ENCODE measurements at places on chromosomes 1 and 21. TPM values are rescaled to one million over a fixed set of nuclear protein-coding genes. Genes with fewer than 3 reads are reported as not detected.

DNA sequence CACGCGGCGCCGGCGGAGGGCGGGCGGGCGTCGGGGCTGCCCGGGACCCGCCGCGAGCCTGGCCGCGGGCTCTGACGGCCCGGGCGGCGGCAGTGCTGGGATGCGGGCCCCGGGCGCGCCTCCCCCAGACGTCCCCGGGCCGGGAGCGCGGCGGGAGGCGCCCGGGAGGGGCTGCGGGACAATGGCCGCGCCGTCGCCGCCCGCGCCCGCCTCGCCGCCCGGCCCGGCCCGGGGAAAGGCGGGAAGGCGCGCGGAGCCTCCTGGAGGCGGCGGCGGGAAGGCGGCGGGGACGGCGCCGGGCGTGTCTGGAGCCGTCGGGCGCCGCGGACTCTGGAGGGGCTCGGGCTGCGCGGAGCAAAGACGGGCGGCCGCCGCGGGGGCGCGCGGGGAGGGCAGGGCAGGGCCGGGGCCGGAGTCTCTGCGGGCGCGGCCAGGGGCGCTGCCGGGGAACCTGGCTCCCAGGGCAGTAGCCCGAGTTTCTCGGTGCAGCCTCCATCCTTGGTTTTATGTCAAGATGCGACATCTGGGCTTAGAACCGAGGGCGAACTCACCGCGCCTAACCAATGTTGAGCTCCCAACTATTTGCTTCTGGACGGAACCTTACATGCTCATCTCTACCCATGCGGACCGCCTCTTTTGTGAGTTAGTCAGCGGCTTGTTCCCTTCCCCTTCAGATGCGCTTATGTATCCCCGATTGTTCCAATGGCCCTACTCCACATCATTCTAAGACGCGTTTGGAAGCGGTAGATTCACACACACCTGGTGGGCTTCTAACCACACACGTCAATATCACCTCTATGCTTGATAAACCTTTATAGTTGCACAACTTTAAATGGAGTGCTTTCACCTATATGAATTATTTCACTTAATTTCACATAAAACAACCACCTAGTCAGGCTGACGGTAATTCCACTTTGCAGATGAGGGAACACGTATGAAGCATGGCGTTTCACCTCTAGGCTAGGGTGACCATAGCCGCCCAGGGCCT lies 651 bp downstream of the ZBTB8A start:
- DNase-seq = no peak
- H3K27me3 ChIP-seq = no peaks in the 10 kb centered on the region
- peak overlapping the region; percentile 57 for H3K4me3 ChIP-seq
- peak overlapping the region; percentile 56 for H3K27ac ChIP-seq
- H3K4me1 ChIP-seq = peaks cover 10% of the 10 kb centered on the region

- peaks cover 20% of the 10 kb centered on the region for H3K4me1 ChIP-seq
- H3K36me3 ChIP-seq = no peaks in the 10 kb centered on the region
- no peaks in the 10 kb centered on the region for H3K27me3 ChIP-seq
- no peak for DNase-seq
- no peak overlapping the region for H3K27ac ChIP-seq
- H3K4me3 ChIP-seq = no peak overlapping the region
Observed at GRCh38 chr1:43274125-43274803, 4.5 kb downstream of the TMEM125 start.

DNA sequence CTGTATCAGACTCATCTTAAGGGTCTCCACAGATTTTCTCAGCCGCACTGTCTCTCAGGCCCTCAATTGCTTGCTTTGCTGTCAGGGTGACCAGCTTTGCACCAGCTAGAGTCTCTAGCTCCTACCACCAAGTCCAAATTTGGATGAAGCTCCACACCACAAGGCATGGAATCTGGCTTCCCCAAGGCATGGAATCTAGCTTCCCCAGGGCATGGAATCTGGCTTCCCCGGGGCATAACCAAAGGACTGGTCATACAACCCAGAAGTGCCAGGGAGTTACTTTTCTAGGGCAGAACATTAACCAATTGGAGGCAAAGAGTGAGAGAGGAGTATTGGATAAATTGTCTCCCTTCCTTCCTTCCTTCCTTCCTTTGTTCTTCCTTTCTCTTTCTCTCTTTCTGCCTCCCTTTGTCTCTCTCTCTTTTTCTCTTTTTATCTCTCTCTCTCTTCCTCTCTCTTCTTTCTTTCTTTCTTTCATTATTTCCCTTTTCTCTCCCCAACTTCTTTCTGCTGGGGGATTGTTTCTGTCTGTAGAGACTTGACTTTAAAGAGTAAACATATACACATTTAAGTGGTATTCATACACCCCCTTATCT lies 76.9 kb upstream of the HAO2 start:
- no peak for DNase-seq
- H3K36me3 ChIP-seq = no peaks in the 10 kb centered on the region
- no peak overlapping the region for H3K27ac ChIP-seq
- no peak overlapping the region for H3K4me3 ChIP-seq
- no peaks in the 10 kb centered on the region for H3K4me1 ChIP-seq

DNA sequence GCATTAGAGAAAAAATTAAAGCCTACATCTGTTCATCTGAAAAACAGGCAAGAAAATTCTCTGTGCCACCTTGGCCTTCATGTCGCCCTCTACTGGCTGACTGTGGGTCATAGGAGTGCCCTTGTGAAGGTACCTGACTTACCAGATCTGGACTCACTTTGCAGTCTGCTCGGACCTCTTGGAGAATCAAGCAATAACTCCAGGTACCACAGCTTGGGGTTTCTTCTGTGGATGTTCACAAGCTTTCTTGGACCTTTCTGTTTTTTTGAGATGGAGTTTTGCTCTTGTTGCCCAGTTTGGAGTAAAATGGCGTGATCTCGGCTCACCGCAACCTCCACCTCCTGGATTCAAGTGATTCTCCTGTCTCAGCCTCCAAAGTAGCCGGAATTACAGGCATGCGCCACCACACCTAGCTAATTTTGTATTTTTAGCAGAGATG lies 2.4 kb upstream of the PRAMEF18 start:
- H3K4me1 ChIP-seq = no peaks in the 10 kb centered on the region
- H3K27me3 ChIP-seq = no peaks in the 10 kb centered on the region
- no peaks in the 10 kb centered on the region for H3K36me3 ChIP-seq
- H3K4me3 ChIP-seq = no peak overlapping the region

The VPS13D gene
- 48.1 TPM for total RNA-seq

DNA sequence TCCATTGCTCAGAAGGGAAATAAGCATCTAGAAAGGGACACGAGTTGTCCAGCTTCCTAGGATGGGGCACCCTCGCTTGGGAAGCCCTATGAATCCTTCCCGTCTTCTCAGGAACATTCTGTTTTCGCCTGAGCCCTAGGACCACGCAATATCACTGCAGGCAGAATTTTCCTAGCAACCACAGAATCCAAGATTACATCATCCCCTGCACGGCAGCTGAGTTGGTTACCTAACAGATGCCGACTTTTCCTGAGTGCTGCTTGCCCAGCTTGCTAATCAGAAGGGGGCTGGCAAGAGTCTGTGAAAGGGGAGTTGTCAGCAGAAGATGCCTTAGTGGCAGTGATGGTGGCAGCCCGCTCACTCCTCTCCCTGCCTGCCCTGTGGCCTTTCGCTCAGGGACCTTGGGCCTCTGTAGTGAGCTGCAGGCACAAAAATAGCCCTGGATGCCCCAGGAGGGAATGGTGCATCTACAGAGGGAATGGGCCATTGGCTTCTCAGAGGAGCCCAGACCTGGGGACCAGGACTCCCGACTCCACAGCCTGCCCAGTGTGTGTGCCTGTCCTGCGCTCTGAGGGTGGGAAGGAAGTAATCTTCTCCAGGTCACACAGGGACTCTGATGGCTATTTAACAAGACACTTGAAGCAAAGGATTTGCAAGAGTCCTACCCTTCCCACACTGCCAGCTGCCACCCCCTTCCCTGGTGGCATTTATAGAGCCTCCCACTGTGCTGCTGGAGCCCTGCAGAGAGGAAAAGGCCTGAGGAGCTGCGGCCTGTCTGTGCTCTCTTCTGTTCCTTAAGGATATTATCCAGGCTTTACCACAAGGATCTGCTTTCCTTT lies 28.9 kb upstream of the CLSTN1 start:
- peaks cover 8% of the 10 kb centered on the region for H3K4me1 ChIP-seq
- DNase-seq = peak; percentile 69
- H3K36me3 ChIP-seq = no peaks in the 10 kb centered on the region

The CACNA1S gene
- not detected for total RNA-seq

GRCh38 chr1:67850611-67851075 lies 17.4 kb upstream of the GNG12 start:
- no peaks in the 10 kb centered on the region for H3K4me1 ChIP-seq
- no peaks in the 10 kb centered on the region for H3K36me3 ChIP-seq
- H3K27ac ChIP-seq = no peak overlapping the region
- DNase-seq = peak; percentile 90
- no peak overlapping the region for H3K4me3 ChIP-seq

DNA sequence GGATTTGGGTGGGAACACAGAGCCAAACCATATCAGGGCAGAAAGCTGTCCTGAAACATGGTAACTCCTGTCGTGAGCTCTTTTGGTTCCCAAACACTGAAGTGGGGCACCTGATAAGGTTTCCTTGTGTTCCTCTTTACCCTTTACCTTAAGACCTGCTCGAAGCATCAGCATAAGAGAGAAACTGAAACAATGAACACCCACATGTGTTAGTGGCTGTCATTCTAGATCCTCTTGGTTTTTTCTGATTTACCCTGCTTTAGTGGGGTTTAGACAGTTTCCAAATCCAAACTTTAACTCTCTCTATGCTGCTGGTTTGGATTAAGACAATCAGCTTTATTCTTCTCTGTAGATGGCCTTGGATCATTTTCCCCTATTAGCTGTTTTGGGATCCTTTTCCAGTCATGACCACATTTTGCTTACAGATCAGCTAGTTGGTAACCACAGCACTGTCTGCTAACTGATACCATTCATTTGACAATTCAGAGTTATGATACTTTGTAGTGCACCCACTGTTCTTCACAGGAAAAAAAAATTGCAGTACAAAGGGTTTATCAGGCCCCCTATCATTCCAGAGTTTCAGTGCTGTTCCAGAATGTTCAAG lies 975 bp upstream of the MNDA start:
- no peak for DNase-seq
- no peaks in the 10 kb centered on the region for H3K27me3 ChIP-seq
- H3K4me1 ChIP-seq = no peaks in the 10 kb centered on the region
- H3K4me3 ChIP-seq = no peak overlapping the region
- H3K36me3 ChIP-seq = no peaks in the 10 kb centered on the region

DNA sequence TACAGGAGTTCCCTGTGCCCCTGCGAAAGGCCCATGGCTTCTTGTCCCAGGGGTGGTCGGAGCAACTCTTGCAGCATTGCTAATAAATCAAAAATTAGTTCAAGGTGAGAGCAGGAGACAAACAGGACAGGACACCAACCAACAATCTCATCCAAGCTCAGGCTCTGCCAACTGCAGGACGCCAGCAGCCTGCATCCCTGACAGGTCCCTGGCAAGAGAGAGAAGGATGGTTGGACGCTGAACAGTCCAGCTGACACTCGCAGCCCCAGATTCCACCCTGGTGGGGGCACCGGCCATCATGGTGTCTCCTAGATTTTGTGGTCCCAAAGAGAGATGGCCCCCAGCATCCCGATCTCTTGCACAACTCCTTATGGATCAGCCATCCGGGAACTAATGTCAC lies 142.1 kb upstream of the VAMP3 start:
- H3K36me3 ChIP-seq = no peaks in the 10 kb centered on the region
- peaks cover 22% of the 10 kb centered on the region for H3K4me1 ChIP-seq
- DNase-seq = no peak
- no peak overlapping the region for H3K4me3 ChIP-seq
- H3K27me3 ChIP-seq = no peaks in the 10 kb centered on the region

GRCh38 chr1:210376836-210377372 lies 48.2 kb downstream of the HHAT start:
- DNase-seq = no peak
- peaks cover 2% of the 10 kb centered on the region for H3K4me1 ChIP-seq
- H3K4me3 ChIP-seq = no peak overlapping the region
- H3K27ac ChIP-seq = no peak overlapping the region
- no peaks in the 10 kb centered on the region for H3K36me3 ChIP-seq

GRCh38 chr21:19321688-19322087 lies 918.1 kb upstream of the TMPRSS15 start:
- no peaks in the 10 kb centered on the region for H3K36me3 ChIP-seq
- no peak overlapping the region for H3K27ac ChIP-seq
- H3K4me3 ChIP-seq = no peak overlapping the region
- H3K27me3 ChIP-seq = no peaks in the 10 kb centered on the region

The TRPM2 gene
- total RNA-seq = 0.89 TPM

GRCh38 chr1:37765916-37766664 lies 1.2 kb upstream of the EPHA10 start:
- DNase-seq = no peak
- H3K4me1 ChIP-seq = no peaks in the 10 kb centered on the region
- no peak overlapping the region for H3K4me3 ChIP-seq
- no peak overlapping the region for H3K27ac ChIP-seq
- H3K36me3 ChIP-seq = no peaks in the 10 kb centered on the region
- H3K27me3 ChIP-seq = peaks cover 27% of the 10 kb centered on the region

The TRABD2B gene
- 3.1 TPM for total RNA-seq

DNA sequence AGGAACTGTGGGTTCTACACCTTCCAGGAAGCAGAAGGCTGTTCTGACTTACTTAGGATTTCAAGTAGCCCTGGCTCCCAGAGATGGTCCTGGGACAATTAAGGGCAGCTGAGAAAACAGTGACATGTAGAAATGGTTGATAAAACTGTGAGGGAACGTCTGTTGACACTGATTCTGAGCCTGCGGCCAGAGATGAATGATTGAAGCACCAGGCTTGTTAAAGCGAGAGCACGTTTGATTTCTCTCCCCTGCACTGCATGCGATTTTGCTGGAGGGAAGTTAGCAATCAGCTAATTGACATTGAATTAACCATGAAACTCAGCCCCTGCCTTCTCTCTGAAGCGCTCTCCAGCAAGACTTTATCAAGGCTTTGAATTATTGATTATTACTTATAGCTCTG lies 29.9 kb upstream of the POU3F1 start:
- no peak overlapping the region for H3K27ac ChIP-seq
- H3K27me3 ChIP-seq = no peaks in the 10 kb centered on the region
- DNase-seq = no peak
- H3K4me1 ChIP-seq = no peaks in the 10 kb centered on the region
- no peaks in the 10 kb centered on the region for H3K36me3 ChIP-seq

The LRRC71 gene
- not detected for total RNA-seq

DNA sequence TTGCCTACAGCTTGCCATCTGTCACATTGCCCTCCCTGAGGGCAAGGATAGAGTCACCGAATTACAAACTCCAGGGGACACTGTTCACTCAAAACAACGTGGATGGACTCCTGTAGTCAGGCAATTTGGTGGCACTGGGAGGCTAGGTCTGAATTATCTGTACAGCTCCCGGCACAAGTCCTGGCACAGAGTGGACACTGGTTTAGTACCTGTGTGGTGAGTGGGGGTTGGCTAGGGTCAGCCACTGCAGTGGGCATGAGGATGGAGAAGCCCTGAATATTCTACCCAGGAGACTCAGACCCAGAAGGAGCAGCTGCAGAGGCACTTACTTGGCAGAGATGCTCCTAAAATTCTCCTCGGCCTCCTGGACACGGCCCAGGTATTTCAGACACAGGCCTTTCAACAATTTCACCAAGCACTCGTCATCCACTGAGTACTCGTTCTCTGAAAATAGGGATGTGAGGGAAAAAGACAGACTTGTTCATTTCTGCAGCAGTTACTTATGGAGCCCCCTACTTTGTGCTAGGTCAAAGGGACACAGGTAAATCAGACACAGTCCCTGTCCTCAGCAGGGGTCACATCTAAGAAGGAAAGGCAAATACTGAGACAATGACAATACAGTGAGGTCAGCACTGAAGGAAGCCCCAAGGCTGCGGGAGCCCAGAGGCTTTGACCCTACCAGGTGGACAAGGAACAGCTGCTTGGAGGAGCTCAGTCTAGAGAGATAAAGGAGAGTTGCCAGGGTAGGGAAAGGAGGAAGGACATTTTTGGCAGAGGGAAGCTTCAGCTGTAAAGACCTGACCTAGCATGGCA lies 40.5 kb downstream of the TTC39A start:
- H3K4me1 ChIP-seq = no peaks in the 10 kb centered on the region
- no peak overlapping the region for H3K4me3 ChIP-seq
- no peaks in the 10 kb centered on the region for H3K27me3 ChIP-seq
- H3K27ac ChIP-seq = no peak overlapping the region
- H3K36me3 ChIP-seq = no peaks in the 10 kb centered on the region
- no peak for DNase-seq

Data from right atrium auricular region (tissue), 2 donors.